ENCODE measurements at places on chromosomes 5 and 9. TPM values are rescaled to one million over a fixed set of nuclear protein-coding genes. Genes with fewer than 3 reads are reported as not detected.

DNA sequence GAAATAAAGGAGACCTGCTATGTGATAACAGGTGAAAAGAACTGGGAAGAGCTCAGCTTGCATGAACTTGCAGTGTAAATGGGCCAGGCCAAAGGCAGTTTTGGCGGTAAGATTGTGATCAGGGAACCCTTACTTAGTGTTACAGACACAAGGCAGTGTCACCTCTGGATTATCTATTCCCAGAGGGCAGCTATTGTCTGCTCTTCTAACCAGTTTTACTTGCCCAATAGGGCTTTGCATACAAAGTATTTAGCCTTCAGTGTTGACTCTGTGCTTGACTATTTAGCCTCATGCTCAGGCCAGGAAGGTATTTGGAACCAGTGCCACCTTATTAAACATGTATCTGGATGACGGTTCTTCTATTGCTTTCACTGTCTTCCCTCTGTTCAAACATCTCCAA is 38.3 kb downstream of the GDNF start:
- no peak for DNase-seq

- DNase-seq: no peak
Observed at GRCh38 chr5:135986891-135987401, 32.2 kb upstream of the LECT2 start.

STING1 gene
- 0.78 TPM for polyA plus RNA-seq

TMOD1 gene
- polyA plus RNA-seq: 7.5 TPM

DNA sequence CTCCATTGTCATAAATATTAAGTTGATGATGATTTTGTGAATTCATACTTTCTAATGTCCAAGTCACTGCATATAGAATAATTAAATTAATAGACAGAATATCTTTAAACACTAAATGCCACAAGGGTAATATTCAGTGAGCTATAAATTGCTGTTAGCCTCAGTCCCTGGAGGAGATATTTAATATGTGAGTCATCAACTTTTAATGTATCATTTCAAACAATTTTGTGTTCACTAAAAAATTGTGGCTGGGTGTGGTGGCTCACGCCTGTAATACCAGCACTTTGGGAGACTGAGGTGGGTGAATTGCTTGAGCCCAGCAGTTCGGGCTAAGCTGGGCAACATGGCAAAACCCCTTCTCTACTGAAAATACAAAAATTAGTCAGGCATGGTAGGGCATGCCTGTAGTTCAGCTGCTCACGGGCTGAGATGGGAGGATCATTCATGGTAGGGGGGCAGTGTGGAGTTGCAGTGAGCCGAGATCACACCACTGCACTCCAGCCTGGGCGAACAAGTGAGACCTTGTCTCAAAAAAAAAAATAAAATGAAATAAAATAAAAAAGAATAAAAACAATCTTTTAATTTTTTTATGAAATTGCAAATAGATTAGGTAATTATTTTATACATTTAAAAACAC is 717.3 kb upstream of the CHD1 start:
- no peak for DNase-seq

DNA sequence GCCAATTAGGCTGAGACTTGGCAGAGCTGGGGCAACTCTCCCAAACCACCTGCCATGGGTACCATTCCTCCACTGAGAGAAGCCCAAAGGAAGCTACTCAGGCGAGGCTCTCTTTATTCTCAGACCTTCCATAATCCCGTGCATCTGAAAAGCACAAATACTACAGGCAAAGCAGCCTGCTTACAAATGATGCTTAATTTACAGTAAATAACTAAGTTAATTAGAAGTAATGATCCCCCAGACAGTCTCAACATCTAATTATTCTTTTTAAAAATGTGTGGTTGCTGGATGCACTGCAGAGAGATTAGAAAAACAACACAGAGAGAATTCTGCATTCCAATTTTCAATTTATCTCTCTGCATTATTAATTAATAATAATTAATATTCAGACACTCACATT is 53.1 kb downstream of the AK8 start:
- DNase-seq: no peak

Measured in naive B cell (primary cell).